ENCODE measurements at places on chromosomes 5 and 9.
A peak's percentile ranks its signal among the peaks of the same experiment; 100 is the strongest.

DNA sequence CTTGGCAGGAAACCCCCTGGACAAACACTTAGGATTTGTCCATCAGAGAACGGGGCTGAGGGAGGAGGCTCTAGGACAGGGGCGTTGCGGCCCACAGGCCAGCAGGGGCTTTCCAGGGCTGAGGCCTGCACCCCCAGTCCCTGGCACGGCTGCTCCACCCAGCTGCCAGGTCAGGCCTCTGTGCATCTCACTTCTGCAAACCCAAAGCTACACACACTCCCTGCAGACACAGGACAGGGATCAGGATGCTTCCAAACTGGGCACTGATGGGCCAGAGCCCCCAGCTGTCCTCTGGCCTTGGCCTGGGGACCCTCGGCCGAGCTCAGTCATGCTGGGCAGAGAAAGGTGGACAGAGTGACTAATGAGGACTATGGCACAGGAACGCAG lies 106.2 kb upstream of the SARDH start:
- DNase-seq, result no peak

DNA sequence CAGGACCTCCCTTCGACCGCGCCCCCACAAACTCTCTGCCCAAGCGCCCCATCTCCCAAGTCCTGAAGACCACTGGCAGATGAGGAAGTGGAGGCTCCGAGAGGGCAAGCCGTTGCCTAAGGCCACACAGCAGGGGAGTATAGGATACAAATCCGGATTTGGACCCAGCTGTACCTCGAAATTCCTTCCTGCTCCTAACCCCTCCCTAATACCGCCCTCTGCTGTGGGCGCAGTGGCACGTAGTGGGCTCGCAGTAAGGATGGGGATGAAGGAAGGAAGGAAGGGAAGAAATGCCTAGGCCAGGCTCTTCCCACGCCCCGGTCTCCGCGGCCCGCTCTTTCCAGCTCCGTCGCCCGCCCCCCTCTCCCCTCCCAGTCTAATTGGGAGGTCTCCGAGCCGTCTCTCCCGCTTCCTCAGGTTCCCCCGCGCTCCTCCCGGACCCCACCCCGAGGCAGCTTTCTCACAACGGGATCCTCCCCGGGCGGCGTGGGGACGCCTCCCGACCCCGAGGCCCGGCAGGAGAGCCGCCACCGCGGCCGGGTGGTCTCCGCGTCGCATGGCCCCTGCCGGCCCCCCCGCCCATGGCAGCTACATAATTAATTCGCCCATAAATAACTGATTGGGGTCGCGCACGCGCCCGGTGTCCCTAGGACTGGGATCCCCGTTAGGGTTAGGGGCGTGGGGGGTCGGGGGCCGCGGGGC lies 138.9 kb downstream of the C9orf50 start:
- DNase-seq, result no peak

DNA sequence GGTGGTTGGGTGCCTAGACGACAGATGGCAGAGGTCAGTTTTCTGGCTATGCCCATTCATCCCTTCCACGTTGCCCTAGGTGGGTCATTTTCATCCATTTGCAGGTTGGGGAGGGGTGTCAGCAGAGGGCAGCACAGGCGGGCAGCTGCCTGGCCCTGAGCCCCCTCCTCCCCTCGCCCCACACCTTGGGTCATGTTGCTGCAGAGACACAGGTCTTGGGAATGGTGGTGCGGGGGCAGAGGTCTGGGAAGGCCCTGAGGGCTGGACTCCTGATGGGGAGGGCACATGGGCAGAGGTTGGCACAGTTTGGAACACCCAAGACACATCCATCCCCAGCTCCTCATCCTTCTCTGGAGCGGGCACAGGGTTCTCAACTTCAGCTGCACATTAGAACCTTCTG lies 103.2 kb upstream of the LMX1B start:
- DNase-seq, result no peak

DNA sequence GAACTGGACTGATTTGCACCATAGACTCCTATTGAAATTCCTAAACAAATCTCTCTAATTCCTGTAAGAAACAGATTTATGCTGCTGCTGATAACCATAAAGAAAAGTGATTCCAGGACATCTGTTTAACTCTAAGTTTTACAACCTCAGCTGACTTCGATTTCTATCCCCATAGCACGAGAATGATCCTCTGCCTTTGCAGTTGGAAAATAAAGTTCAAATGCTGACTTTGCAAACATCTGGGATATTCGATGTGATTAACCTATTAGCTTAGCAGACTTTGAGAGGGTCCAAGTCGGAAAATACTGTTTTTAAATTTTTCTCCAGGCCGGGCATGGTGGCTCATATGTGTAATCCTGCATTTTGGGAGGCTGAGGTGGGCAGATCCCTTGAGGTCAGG lies 247.3 kb downstream of the PSAT1 start:
- DNase-seq, result no peak

DNA sequence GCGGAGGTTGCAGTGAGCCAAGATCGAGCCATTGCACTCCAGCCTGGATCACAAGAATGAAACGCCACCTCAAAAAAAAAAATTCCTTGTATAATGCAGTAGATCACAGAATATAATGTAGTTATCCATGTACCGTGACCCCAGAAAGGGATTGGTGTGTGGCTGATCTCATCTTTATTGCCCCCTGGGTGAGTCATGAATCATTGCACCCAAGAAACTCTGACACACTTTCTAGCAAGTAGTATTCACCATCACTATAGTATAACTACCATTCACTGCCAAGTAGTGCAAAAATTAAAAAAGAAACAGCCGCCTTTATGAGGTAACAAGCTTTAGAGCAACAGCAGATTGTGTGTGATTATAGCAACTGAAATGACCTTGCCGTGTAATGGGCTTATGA lies 23.7 kb upstream of the ANKH start:
- DNase-seq, result no peak

GRCh38 chr5:108924457-108924961 lies 176.8 kb downstream of the FER start:
- no peak for DNase-seq

- DNase-seq, result no peak
Observed at GRCh38 chr9:95127249-95128176, 190.0 kb downstream of the FANCC start.

- DNase-seq, result no peak
Observed at GRCh38 chr5:34653708-34654107, 2.4 kb upstream of the RAI14 start.

DNA sequence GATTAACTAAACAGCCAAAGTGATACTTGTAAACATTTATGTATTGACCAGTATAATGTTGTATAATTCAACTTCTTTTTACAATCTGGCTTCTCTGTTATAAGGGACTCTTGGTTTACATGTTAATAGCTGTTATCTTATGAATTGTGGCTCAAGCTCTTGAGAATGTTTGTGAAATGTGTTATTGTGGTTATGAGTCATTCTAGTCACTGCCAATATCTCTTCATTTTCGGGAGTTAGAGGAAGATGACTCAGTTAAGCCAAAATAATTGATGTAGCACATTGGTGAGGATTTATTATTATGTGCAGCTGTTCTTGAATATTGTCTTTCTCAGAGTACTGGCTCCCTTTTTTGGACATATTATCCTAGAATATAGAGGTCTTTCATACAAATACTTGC lies 655.2 kb upstream of the RIOK2 start:
- DNase-seq, result peak; percentile 55

- no peak for DNase-seq
Observed at GRCh38 chr9:16693616-16694015, 176.9 kb downstream of the BNC2 start.

DNA sequence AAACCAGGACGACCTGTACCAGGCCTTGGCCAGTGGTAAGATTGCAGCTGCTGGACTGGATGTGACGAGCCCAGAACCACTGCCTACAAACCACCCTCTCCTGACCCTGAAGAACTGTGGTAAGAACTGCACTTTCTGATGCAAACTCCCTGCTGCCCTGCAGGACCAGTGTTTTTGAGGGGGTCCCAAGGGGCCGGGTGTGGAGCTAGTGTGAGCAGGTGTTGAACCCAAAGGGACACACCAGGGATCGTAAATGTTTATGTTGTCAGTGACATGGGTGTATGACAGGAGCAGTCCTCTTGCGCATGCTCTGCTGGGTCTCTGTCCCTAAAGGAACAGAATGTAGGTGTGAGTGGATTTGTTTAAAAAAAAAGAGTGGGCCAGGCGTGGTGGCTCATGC lies 9.5 kb downstream of the GRHPR start:
- no peak for DNase-seq

DNA sequence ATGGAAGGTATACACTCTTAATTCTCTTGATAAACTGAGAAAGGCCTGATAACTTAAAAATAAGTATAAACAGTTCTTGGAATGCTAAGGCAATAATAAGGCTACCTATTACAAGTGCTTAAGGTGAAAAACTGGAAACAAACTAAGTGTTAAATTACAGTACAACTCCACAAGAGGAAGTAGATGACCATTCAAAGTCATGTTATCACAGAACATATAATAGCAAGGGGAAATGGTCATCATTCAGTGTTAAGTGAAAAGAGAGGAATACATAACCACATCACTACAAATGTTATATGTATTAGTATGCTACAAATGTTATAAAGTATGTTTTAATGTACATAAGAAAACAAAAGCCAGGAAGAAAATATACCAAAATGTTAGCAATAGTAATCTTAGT lies 135.9 kb downstream of the CCDC192 start:
- no peak for DNase-seq

DNA sequence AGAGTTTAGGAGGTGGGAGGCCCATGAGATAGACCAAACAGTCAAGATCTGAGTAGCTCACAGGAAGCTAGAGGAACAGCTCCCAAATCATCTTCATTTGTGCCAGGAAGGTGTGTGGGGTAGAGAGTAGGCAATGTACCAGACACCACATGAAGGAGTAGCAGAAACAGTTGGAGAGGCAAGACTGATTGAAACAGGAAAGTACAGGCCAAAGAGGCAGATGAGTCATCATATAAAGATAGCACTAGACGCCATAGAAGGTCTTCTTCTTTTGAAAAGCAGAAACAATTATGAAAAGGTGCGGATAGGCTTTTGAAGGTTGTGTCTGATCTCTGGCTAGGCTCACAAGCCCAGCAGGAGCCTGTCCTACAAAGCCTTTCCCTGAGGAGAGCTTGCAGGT lies 62.7 kb upstream of the PALM2AKAP2 start:
- no peak for DNase-seq

GRCh38 chr9:135647884-135648283 lies 8.5 kb upstream of the GLT6D1 start:
- no peak for DNase-seq

GRCh38 chr9:70389621-70390266 lies 24.7 kb downstream of the KLF9 start:
- no peak for DNase-seq

- no peak for DNase-seq
Observed at GRCh38 chr9:20284601-20285289, 337.6 kb downstream of the MLLT3 start.

- DNase-seq, result no peak
Observed at GRCh38 chr5:179454356-179454755, 96.0 kb upstream of the RUFY1 start.

GRCh38 chr5:475704-476101 lies 32.7 kb downstream of the EXOC3 start:
- DNase-seq, result no peak

DNA sequence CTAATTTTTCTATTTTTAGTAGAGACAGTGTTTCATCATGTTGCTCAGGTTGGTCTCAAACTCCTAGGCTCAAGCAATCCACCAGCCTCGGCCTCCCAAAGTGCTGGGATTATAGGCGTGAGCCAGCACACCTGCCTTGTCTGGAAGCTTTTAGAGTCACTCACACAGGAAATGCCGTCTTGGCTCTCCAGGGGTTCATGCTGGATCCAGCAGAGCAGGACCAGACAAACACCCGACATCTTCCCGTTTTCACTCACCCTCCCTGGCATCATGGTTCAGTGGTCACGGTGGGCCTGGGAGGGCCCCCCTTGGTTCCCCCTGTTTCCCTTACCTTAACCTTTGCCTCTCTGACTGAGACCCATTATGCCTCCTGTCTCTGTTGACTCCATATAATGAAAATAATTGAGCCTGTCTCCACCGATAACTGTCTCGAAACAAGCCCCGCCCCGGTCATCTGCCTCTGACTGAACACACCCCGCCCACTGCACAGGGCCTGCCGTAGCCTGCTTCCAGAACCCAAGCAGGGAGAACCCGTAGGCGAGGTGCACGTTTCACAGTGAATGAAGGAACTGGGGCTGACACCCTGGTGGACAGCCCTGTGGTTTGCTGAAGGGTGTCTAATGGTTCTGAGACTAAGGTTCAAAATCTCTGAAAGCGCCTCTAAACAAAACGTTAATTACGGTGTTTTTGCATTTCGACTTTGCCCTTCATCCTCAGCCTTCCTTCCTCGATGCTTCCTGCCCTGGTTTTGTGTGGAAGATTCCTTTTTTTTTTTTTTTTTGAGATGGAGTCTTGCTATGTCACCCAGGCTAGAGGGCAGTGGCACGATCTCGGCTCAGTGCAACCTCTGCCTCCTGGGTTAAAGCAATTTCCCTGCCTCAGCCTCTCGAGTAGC lies 39.7 kb upstream of the SPRY4 start:
- no peak for DNase-seq

DNA sequence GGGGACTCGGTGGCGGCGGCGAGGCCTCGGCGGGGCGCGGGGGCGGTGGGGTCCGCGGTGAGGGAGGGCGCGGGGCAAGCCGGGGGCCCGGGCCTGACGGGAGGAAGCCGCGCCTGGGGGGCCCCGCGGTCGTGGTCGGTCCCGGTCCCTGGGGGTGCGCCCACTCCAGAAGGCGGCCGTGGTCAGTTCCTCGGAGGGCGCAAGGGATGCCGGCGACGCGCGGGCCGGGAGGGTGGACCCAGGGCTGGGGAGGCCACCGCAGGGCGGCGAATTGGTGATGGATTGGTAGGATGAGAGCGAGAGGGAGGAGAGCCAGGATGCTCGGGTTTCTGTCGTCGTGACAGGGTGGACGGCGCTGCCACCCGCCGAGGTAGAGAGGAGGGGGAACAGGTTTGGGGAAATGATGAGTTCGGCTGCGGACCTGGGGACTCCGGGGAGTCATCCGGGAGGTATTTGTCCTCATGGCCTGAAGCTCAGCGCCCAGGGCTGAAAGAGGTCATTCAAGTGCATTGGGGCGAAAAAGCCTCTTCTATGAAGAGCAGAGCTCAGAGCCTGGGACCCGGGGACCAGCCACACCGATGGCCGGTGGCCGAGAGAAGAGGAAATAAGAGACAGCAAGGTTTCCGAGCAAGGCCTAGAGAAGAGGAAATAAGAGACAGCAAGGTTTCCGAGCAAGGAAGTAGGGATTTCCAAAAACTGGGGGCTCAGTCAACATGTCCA lies 557 bp downstream of the GNG10 start:
- DNase-seq, result no peak

DNA sequence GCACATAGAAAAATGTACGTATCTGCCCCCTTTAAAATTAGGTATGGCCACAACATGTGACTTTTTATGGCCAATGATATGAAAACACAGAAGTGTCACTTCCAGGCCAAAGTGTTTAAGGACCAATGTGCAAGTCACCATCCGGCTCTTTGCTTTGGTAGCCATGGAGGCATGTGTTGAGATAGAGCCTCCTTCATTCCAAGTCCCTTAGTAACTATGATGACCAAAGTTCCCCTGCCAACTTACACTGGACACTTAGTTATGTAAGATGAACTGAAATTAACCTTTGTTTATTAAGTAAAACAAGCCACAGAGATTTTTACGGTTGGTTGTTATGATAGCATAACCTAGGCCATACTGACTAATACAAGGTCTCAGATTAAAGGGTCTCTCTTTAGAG lies 51.0 kb downstream of the FBN2 start:
- DNase-seq, result no peak

Data from SIG-M5 (cell line).